ENCODE measurements at places on chromosomes 2 and 18. TPM values are rescaled to one million over a fixed set of nuclear protein-coding genes. Genes with fewer than 3 reads are reported as not detected.

The PTPN4 gene
- 124 TPM for total RNA-seq

GRCh38 chr2:53286345-53286744 is 481.3 kb upstream of the CHAC2 start:
- H3K4me3 ChIP-seq: no peak overlapping the region
- no peak overlapping the region for H3K27ac ChIP-seq
- H3K36me3 ChIP-seq: no peaks in the 10 kb centered on the region
- no peak for DNase-seq

DNA sequence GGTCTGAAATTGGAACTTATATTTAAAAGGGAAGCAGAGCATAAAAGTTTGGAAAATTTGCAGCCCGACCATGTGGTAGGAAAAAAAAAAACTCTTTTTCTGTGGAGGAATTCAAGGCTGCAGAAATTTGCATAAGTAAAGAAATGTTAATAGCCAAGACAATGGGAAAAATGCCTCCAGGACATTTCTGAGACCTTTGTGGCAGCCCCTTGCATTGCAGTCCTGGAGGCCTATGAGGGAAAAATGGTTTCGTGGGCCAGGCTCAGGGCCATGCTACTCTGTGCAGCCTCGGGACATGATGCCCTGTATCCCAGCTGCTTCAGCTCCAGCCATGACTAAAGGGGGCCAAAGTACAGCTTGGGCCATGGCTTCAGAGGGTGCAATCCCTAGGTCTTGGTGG is 71.9 kb upstream of the SLC16A14 start:
- peaks cover 15% of the 10 kb centered on the region for H3K36me3 ChIP-seq
- H3K4me1 ChIP-seq: no peaks in the 10 kb centered on the region
- no peaks in the 10 kb centered on the region for H3K27me3 ChIP-seq
- no peak for DNase-seq

The PUM2 gene
- total RNA-seq: 175 TPM

DNA sequence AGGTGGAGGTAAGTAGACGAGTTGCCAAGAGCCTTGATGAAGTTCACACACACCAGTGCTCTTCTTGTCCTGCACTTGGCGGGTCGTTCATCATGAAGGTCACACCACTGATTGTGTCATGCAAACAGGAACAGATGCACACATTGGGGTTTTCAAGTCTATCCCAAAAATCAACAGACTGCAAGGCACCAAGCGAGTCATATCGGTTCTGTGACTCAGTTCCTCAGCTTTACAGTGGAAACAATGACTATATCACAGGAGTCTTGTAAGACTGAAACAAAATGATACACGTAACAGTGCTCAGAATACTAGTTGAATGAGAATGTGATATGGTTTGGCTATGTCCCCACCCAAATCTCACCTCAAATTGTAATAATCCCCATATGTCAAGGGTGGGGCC is 526.9 kb upstream of the ID2 start:
- peaks cover 23% of the 10 kb centered on the region for H3K4me1 ChIP-seq
- no peak overlapping the region for H3K27ac ChIP-seq
- H3K4me3 ChIP-seq: no peak overlapping the region
- no peaks in the 10 kb centered on the region for H3K36me3 ChIP-seq
- no peak for DNase-seq

The PARD3B gene
- total RNA-seq: 2.3 TPM

- H3K4me1 ChIP-seq: no peaks in the 10 kb centered on the region
- H3K36me3 ChIP-seq: no peaks in the 10 kb centered on the region
- H3K27me3 ChIP-seq: peaks cover 25% of the 10 kb centered on the region
- no peak for DNase-seq
These were observed 14.4 kb upstream of the MRPL19 start for GRCh38 chr2:75632091-75632701.

GRCh38 chr18:75264195-75264594 is 53.6 kb downstream of the TSHZ1 start:
- DNase-seq: no peak
- H3K36me3 ChIP-seq: peaks cover 3% of the 10 kb centered on the region
- H3K4me3 ChIP-seq: no peak overlapping the region
- no peak overlapping the region for H3K27ac ChIP-seq
- H3K27me3 ChIP-seq: no peaks in the 10 kb centered on the region

DNA sequence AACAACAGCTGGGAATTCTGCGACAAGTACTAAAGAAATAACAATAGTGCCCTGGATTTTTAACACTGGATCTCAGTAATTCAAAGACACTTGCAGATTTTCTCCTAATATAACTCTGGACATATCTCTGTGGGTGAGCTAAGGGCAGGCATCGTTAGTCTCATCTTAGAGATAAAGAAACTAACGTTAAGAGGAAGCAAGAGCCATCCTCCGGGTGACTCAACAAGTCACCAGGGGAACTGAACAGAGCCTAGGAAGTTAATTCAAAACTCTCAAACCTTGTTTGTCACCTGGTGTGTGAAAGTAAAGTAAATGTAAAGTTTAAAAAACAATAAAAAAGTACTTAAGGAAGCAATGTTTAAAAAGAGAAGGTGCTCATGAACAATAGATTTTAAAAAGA is 41.6 kb upstream of the NRP2 start:
- H3K27me3 ChIP-seq: no peaks in the 10 kb centered on the region
- H3K4me3 ChIP-seq: no peak overlapping the region
- no peak for DNase-seq
- H3K4me1 ChIP-seq: peaks cover 10% of the 10 kb centered on the region

The CDH2 gene
- not detected for total RNA-seq

- no peaks in the 10 kb centered on the region for H3K27me3 ChIP-seq
- DNase-seq: no peak
- no peak overlapping the region for H3K4me3 ChIP-seq
- H3K36me3 ChIP-seq: no peaks in the 10 kb centered on the region
These were observed 514.7 kb upstream of the CDH7 start for GRCh38 chr18:65235966-65236624.

The SIX3 gene
- total RNA-seq: not detected

The FNDC4 gene
- total RNA-seq: not detected

DNA sequence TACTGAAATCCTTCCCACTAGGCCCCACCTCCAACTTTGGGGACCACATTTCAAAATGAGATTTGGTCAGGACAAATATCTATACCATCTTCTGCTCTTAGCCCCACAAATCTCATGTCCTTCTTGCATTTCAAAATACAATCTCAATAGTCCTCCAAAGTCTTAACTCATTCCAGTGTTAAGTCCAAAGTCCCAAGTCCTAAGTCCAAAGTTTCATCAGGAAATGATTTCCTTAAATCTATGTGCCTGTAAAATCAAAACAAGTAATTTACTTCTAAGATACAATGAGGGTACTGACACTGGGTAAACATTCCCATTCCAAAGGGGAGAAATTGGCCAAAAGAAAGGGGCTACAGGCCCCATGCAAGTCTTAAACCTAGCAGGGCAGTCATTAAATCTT is 40.5 kb upstream of the TNP1 start:
- no peak overlapping the region for H3K27ac ChIP-seq
- H3K4me3 ChIP-seq: no peak overlapping the region
- H3K4me1 ChIP-seq: no peaks in the 10 kb centered on the region
- peaks cover 2% of the 10 kb centered on the region for H3K27me3 ChIP-seq
- DNase-seq: no peak

DNA sequence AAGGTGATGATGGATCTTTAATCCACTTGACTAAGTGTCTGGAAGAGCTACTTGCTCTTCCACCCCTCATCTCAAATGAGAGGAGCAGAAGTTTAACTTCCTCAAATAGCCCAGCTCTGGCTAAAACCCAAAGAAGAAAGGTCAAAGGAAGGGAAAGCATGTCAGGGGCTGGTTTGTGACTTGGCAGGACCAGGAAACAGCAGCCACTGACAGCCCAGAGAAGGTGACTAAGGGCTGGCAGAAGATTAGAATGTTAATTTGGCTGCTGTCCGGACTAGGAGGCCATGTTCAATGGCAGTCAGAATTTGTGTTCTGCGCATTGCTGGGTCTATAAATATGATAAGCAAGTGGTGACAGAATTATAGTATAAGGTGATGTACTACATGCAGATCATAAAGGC is 386.2 kb downstream of the SETBP1 start:
- no peaks in the 10 kb centered on the region for H3K36me3 ChIP-seq
- H3K4me1 ChIP-seq: no peaks in the 10 kb centered on the region
- no peak overlapping the region for H3K4me3 ChIP-seq
- no peaks in the 10 kb centered on the region for H3K27me3 ChIP-seq
- no peak overlapping the region for H3K27ac ChIP-seq

GRCh38 chr2:28164280-28164801 is 228.3 kb upstream of the FOSL2 start:
- H3K4me3 ChIP-seq: no peak overlapping the region
- no peaks in the 10 kb centered on the region for H3K27me3 ChIP-seq
- no peaks in the 10 kb centered on the region for H3K36me3 ChIP-seq
- H3K27ac ChIP-seq: no peak overlapping the region
- H3K4me1 ChIP-seq: no peaks in the 10 kb centered on the region

GRCh38 chr2:46555646-46556234 is 76.4 kb downstream of the TMEM247 start:
- H3K4me1 ChIP-seq: peaks cover 75% of the 10 kb centered on the region
- peaks cover 19% of the 10 kb centered on the region for H3K36me3 ChIP-seq
- peak overlapping the region; percentile 23 for H3K27ac ChIP-seq
- no peaks in the 10 kb centered on the region for H3K27me3 ChIP-seq

GRCh38 chr2:218168635-218169462 is 2.1 kb upstream of the CXCR1 start:
- H3K36me3 ChIP-seq: no peaks in the 10 kb centered on the region
- peak; percentile 70 for DNase-seq
- H3K4me3 ChIP-seq: no peak overlapping the region
- H3K27ac ChIP-seq: peak overlapping the region; percentile 11

DNA sequence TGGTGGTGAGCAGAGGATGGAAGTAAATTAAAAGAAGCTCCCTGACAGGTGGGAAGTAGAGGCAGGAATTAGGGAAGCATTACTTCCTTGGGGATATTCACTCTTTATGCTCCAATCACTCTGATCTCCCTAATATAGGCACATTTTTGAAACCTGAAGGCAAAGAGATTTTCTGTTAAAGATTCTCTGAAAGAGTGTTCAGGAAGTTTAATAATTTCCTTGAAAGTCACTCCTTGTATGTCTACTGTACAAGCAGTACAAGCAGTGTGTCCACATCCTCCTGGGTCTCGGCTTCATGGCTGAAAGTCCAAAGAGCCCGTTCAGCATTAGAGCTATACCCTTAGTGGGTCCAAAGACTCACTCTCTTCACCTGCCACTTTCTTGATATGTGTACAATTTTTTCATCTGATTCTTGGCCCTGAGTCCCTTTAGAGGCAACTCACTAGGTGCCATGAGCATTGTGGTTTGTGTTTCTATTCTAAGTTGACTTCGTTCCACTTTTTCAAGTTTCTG is 60.2 kb downstream of the AAK1 start:
- no peak for DNase-seq
- H3K27me3 ChIP-seq: no peaks in the 10 kb centered on the region
- H3K36me3 ChIP-seq: peaks cover 36% of the 10 kb centered on the region
- H3K4me3 ChIP-seq: peak overlapping the region; percentile 66

- no peaks in the 10 kb centered on the region for H3K36me3 ChIP-seq
- peaks cover 79% of the 10 kb centered on the region for H3K4me1 ChIP-seq
- H3K27me3 ChIP-seq: no peaks in the 10 kb centered on the region
- peak overlapping the region; percentile 90 for H3K4me3 ChIP-seq
- H3K27ac ChIP-seq: peak overlapping the region; percentile 100
These were observed 1.3 kb downstream of the IFIH1 start for GRCh38 chr2:162317058-162317742.

DNA sequence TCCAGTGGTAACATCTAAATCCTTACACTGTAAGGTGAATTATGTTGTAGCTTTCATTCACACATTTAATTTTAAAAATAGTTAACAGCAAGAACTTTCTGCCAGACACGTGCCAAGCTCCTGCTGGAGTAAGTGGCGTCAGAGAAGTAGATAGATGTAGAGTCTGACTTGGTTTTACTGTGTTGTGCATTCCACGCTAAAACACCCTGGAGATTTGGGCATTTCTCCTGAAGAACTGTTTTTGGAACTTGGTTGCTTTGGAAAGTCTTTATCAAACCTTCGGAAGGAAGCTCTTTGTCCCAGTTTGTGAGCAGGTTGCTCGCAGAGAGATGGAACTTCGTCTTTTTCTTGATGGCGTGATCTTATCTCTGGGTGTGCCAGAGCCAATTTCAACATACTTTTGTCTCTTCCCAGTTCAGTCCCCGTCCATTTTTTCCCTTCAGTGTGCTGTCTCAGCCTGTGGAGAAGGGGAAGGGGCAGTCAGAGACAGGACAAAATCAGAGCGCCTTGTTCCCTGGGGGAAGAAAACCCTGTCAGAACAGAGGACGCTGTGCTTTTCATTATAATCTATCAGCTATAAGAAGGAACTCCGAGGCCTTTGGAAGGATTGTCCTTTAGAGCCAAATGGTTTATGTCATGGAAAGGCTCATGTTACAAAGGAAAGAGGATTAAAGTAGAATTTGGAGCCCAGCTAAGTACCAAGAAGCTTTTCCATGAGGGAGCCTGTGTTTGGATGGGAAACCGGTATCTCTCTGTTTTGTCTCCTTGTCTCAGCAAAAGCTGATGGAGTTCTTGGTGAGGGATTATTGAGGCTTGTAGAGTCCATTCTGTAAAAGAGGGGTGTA is 18.9 kb downstream of the GRHL1 start:
- DNase-seq: no peak
- no peaks in the 10 kb centered on the region for H3K36me3 ChIP-seq
- H3K27me3 ChIP-seq: no peaks in the 10 kb centered on the region
- H3K27ac ChIP-seq: no peak overlapping the region

GRCh38 chr2:1633936-1634587 is 110.3 kb downstream of the PXDN start:
- no peak overlapping the region for H3K4me3 ChIP-seq
- H3K27ac ChIP-seq: no peak overlapping the region
- DNase-seq: no peak

- H3K4me1 ChIP-seq: no peaks in the 10 kb centered on the region
- no peaks in the 10 kb centered on the region for H3K36me3 ChIP-seq
- no peak for DNase-seq
- H3K27ac ChIP-seq: no peak overlapping the region
- H3K4me3 ChIP-seq: no peak overlapping the region
- H3K27me3 ChIP-seq: no peaks in the 10 kb centered on the region
These were observed 1016.8 kb downstream of the CNTNAP5 start for GRCh38 chr2:125041846-125042245.

The FAHD2B gene
- total RNA-seq: 17.9 TPM

The NAT8 gene
- total RNA-seq: not detected

DNA sequence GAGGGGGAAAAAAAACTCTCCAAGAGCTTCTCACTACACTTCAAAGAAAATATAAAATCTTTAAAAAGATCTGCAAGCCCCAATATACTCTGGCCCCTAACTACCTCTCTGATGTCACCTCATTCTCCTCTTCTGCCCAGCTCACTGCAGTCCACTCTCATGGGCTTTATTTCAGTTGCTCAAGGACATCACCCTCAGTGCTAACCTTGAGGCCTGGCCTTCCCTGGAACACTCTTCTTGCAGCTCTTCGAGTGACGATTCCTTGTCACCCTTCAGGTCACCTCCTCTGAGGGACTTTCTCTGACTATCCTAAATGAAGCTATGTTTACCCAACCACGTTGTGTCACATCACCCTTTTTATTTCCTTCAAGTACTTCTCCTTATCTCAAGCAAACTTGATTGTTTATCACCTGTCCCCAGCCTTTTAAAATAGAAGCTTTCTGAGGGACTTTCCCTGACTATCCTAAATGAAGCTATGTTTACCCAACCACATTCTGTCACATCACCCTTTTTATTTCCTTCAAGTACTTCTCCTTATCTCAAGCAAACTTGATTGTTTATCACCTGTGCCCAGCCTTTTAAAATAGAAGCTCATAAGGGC is 10.4 kb downstream of the RTTN start:
- no peak for DNase-seq
- H3K36me3 ChIP-seq: peaks cover 94% of the 10 kb centered on the region
- H3K27me3 ChIP-seq: no peaks in the 10 kb centered on the region
- H3K4me3 ChIP-seq: no peak overlapping the region
- H3K4me1 ChIP-seq: peaks cover 3% of the 10 kb centered on the region

GRCh38 chr2:42223067-42223854 is 54.1 kb downstream of the EML4 start:
- no peak overlapping the region for H3K4me3 ChIP-seq
- no peaks in the 10 kb centered on the region for H3K27me3 ChIP-seq
- peak overlapping the region; percentile 49 for H3K27ac ChIP-seq
- peaks cover 43% of the 10 kb centered on the region for H3K36me3 ChIP-seq

Data from naive thymus-derived CD8-positive, alpha-beta T cell (primary cell).